HuH-7 (cell line): ENCODE measurements at places on chromosomes 11 and 22.

DNA sequence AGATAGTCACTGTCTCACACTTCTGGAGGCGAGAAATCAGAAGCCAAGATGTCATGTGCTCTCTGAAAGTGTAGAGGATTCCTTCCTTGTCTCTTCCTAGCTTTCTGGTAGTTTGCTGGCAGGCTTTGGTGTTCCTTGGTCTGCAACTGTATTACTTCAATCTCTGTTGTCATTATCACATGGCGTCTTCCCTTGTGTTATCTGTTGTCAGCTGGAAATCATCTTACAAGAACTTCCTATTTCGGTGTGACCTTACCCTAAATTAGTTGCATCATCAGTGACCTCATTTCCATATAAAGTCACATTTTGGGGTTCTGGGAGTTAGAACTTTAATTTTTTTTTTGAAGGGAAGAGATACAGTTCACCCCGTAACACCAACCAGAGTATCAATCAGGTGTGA, 3.3 kb upstream of the LIN7C start:
- DNase-seq = no peak

GRCh38 chr11:8287703-8288102, 24.0 kb upstream of the LMO1 start:
- DNase-seq = no peak

GRCh38 chr11:36345535-36346141, 49.5 kb downstream of the PRR5L start:
- DNase-seq = no peak

DNA sequence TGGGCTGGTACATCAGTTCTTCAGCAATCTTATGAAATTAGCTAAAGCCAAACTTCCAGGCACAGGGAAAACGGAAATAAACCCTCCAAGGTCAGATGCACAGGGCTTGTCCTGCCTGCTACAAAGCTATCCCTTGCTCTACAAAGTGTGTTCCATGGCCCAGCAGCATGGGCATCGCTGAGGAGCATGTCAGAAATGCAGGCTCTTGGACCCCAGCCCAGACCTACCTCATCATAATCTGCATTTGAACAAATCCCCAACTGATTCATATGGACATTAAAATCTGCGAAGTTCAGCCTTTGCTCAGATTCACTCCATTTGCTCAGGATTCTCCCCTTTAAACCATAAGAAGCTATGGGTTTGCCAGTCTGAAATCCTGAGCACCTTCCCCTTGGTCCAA, 129.7 kb upstream of the CSNK2A3 start:
- DNase-seq = no peak

- DNase-seq = peak; percentile 93
Observed at GRCh38 chr11:67050139-67050538, 6.5 kb upstream of the RHOD start.

DNA sequence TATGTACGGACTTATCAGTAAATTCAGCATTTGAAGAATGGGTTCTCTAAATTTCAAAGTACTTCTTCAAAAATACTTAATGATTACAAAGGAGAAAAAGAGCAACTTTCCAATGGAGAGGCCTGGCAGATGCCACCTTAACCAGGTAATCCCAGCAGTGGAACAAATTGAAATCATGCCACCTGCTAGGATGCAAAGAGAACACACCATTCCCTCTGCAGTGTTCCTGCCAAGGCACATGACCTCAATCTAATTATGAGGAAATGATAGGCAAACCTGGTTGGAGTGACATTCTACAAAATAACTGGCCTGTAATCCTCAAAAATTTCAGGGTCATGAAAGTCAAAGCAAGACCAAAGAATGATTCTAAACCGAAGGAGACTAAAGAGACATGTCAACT, 21.5 kb downstream of the TNRC6B start:
- no peak for DNase-seq
